NCI-H1436 treated with DMSO at 0.1 percent for 48 hours (cell line): ENCODE measurements at places on chromosomes 4 and X.

DNA sequence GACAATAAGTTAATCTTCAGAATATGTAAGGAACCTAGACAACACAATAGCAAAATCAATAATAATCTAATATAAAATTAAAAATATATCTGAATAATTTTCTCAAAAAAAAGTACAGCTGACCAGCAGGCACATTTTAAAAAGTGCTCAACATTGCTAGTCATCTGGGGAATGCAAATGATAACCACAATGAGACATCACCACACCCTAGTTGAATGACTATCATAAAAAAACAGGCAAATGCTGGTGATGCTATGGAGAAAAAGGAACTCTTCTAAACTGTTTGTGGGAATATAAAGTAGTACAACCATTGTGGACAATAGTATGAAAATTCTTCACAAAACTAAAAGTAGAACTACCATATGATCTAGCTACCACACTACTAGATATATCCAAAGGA, 956.9 kb upstream of the NDST4 start:
- DNase-seq: no peak

DNA sequence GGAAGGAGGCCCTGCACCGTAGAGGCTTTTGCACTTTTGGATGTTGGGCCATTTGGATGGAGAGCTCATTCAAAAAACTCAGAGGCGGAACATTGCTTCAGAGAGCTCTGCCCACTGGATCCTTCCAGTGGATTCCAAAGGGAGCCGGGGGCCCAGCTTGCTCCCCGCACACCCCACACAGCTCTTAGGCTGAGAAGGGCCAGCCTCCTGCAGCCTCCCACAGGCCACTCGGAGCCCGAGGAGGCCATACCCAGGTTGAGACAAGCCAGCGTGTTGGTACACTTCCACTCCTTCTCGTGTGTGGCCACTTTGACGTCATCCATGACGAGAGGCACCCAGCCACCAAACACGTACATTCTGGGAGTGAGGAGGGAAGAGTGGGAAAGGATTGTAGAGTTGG, 10.3 kb downstream of the HCFC1 start:
- DNase-seq: no peak

GRCh38 chrX:53795576-53795975, 109.1 kb upstream of the HUWE1 start:
- no peak for DNase-seq

DNA sequence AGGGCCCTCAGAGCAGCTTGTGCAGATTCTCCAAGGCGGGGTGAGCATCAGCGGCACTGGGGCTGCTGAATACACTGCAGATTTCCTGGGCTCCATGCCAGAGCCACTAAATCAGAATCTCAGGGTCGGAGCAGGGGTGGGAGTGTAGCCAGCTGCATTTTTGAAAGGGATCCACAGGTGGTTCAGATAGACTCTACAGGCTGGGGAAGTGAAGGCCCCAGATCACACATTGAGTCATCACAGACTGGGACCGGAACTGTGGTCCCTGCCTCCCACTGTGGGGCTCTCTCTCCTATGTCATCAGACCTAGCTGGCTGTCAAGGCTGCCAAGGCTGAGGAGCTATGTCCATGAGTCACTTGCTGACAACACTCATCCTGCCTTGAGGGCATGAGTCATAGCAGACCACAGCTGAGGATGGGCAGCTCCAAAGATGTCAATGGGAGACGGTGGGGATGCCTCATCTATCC, 162.3 kb upstream of the MAMLD1 start:
- DNase-seq: no peak

DNA sequence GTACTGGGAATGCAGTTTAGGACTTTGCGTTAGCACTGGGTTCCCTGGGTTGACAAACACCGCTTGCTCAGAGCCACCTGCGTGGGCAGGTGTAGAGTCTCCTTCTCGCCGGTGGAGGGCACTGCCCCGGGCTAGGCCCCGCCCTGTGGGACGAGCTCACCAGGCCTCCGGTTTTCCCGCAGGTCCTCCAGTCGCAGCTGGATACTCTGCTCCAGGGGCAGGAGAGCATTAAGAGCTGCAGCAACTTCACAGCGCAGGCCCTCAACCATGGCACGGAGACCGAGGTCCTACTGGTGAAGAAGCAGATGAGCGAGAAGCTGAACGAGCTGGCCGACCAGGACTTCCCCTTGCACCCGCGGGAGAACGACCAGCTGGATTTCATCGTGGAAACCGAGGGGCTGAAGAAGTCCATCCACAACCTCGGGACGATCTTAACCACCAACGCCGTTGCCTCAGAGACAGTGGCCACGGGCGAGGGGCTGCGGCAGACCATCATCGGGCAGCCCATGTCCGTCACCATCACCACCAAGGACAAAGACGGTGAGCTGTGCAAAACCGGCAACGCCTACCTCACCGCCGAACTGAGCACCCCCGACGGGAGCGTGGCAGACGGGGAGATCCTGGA, 49.2 kb upstream of the MND1 start:
- no peak for DNase-seq

GRCh38 chrX:154727871-154728270, 23.0 kb downstream of the GAB3 start:
- no peak for DNase-seq

- DNase-seq: no peak
These were observed 14.3 kb downstream of the CBR4 start for GRCh38 chr4:168995537-168996295.
